Endothelial cell (in vitro differentiated cells): ENCODE measurements at places on chromosomes 1 and 21. TPM values are rescaled to one million over a fixed set of nuclear protein-coding genes. Genes with fewer than 3 reads are reported as not detected.
A peak's percentile ranks its signal among the peaks of the same experiment; 100 is the strongest.

Gene KRTAP19-1
- total RNA-seq = not detected

Gene CCDC17
- total RNA-seq = 3.9 TPM

Gene PPM1J
- total RNA-seq = 1.6 TPM

Gene MTARC1
- 2.6 TPM for total RNA-seq

Gene SYCP1
- total RNA-seq = not detected

Gene RIPPLY3
- total RNA-seq = 86.4 TPM

Gene MFSD2A
- total RNA-seq = 1.6 TPM

Gene LRRC3
- 9.1 TPM for total RNA-seq

Gene ZNF669
- 21.7 TPM for total RNA-seq

Gene SERTAD4
- 0.72 TPM for total RNA-seq

DNA sequence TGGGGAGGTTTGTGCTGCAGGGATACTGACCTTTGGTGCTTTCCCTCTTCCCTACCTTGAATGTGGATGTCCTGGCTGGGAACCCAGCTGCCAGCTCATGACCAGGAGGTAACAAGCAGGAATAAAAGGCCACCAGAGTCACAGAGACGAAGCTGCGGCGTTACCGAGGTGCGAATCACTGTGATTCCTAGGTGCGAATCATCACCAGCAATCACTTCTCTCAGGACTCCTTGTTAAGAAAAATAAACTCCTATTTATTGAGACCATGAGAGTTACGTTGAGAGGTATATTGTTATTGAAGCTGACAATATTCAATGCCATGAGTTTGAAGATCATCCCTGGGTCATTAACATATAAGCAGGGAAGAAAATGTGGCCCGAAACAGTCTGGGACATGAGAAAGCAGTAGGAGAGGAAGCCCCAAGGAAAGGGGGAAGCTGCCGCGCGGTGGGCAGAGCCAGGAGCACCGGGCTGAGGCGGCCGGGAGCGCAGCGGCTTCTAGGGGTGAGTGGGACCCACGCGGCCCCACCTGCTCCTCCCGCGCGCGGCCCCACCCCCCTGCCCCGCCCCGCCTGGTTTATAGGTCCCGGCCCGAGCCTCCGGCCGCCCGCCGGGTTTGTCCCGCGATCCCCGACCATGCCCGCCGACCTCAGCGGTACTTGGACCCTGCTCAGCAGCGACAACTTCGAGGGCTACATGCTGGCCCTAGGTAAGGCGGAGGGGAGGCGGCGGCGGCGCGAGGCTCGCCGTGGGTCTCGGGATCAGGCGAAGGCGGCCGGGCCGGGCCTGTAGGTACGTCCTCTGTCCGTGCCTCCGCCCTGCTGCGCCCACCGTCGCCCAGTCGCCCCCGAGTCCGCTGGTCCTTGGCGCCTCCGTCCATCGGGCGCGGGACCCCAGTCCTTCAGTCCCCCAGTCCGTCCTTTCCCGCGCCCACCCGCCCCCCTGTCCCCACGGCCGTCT is at the start of gene RBP7:
Gene RBP7 (plus strand): TSS at position 605 of the 959 bp plus-strand sequence. CDS start 31 bp downstream, at position 636.
- peaks cover 3% of the 10 kb centered on the region for H3K36me3 ChIP-seq
- DNase-seq = peak; percentile 25

DNA sequence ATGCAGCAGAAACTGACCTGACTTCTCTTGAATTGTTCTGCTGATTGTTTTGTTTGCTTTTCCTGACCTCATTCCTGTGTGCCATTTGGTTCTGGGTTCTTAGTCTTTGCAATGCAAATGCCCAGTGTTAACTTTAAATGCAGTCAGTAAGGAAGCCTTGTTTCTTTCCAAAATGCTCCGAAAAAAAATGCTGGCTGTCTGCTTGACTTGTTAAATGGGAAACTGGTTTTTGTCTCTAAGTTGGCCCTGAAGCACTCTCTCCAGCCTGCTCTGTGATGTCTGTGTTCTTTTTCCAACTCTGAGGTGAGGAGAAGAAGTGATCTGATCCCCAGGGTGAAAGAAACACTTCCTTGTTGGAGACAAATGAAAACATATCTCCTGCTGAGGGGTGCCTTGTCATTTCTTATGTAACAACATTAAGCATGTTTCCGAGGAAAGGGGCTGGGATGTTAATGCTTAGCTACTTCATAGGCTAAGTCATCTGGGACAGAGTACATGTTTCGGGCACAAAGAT is 256.3 kb upstream of the ADGRL4 start:
- no peak overlapping the region for H3K27ac ChIP-seq
- no peak overlapping the region for H3K4me3 ChIP-seq
- H3K27me3 ChIP-seq = no peaks in the 10 kb centered on the region
- peaks cover 14% of the 10 kb centered on the region for H3K4me1 ChIP-seq
- H3K36me3 ChIP-seq = no peaks in the 10 kb centered on the region

DNA sequence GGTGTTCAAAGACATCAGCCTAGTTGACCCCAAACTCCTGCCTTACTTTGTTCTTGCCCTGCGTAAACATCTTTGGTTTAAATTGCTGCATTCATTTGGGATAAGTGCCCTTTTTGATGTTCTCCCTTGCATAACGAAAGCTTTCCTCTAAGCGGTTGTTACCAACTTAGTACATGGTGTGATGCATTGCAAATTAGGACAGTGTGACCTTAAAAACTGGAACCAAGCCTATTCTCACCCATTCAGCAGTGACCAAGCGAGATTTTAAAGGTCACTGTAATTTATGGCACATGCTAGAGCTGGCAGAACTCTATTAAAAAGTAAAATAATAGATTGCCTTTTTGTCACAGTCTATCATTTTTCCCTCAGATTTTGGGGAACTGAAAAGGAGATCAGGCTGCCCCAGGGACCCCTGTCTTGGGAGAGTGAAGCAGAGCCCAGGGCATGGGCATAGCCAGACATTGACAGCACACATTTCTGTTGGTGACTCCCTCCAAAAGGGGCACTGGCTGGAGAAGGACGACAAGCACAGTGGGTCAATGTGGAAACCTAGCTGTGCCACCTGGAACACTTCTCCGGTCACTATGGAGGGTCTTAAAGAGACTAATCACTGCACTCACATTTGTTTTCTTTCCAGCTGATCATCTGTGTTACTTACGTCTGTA is 63.9 kb downstream of the KCNK1 start:
- no peak overlapping the region for H3K4me3 ChIP-seq
- no peak overlapping the region for H3K27ac ChIP-seq
- no peaks in the 10 kb centered on the region for H3K36me3 ChIP-seq
- H3K4me1 ChIP-seq = no peaks in the 10 kb centered on the region

- H3K4me3 ChIP-seq = no peak overlapping the region
- no peak overlapping the region for H3K27ac ChIP-seq
- H3K27me3 ChIP-seq = peaks cover 2% of the 10 kb centered on the region
- peaks cover 3% of the 10 kb centered on the region for H3K4me1 ChIP-seq
Measured at GRCh38 chr1:76620371-76620770, 246.9 kb upstream of the ST6GALNAC5 start.

DNA sequence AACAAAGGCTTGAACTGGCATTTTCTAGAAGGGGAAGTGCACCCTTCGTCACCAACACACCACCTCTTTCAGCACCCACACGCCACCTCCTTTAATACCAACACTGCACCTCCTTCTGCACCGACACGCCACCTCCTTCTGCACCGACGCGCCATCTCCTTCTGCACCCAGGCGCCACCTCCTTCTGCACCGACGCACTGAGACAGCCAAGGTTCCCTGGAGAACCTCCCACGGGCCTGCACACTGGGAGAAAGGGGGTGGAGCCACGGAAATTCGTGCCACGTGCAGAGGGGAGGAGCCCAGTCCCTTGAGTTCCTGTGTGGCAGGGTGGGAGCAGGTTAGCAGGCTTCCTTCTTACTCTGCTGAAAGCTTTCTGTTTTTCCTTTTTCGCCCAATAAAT is 327.9 kb upstream of the C1orf174 start:
- no peak for DNase-seq
- no peaks in the 10 kb centered on the region for H3K4me1 ChIP-seq
- peaks cover 1% of the 10 kb centered on the region for H3K27me3 ChIP-seq
- H3K27ac ChIP-seq = no peak overlapping the region

- no peaks in the 10 kb centered on the region for H3K36me3 ChIP-seq
- no peak overlapping the region for H3K4me3 ChIP-seq
- peaks cover 6% of the 10 kb centered on the region for H3K27me3 ChIP-seq
- H3K4me1 ChIP-seq = peaks cover 7% of the 10 kb centered on the region
- H3K27ac ChIP-seq = no peak overlapping the region
Measured at GRCh38 chr1:165441166-165441880, 3.6 kb downstream of the RXRG start.

GRCh38 chr1:46278807-46279206 is 24.6 kb downstream of the LRRC41 start:
- no peak for DNase-seq
- H3K4me3 ChIP-seq = no peak overlapping the region
- peaks cover 27% of the 10 kb centered on the region for H3K36me3 ChIP-seq
- no peak overlapping the region for H3K27ac ChIP-seq
- H3K27me3 ChIP-seq = no peaks in the 10 kb centered on the region
- no peaks in the 10 kb centered on the region for H3K4me1 ChIP-seq

DNA sequence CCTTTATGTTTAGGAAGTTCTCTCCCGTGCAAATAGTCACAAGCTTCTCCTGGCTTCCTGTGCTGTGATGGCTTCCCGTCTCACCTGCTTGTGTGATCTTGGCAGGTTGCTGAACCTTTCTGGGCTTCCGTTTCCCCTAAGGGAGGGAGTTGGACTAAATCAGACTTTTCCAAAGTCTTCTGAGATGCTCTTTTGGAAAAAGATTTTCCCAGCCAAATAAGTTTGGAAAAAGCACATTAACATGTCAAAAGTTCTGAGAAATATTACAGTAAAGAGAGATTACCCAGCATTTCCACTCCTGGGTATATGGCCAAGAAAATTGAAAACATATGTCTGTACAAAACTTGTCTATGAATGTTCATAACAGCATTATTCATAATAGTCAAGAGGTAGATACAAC is 36.0 kb upstream of the TENT5C start:
- H3K27ac ChIP-seq = no peak overlapping the region
- DNase-seq = no peak
- H3K27me3 ChIP-seq = peaks cover 4% of the 10 kb centered on the region
- H3K4me1 ChIP-seq = peaks cover 4% of the 10 kb centered on the region
- no peaks in the 10 kb centered on the region for H3K36me3 ChIP-seq

DNA sequence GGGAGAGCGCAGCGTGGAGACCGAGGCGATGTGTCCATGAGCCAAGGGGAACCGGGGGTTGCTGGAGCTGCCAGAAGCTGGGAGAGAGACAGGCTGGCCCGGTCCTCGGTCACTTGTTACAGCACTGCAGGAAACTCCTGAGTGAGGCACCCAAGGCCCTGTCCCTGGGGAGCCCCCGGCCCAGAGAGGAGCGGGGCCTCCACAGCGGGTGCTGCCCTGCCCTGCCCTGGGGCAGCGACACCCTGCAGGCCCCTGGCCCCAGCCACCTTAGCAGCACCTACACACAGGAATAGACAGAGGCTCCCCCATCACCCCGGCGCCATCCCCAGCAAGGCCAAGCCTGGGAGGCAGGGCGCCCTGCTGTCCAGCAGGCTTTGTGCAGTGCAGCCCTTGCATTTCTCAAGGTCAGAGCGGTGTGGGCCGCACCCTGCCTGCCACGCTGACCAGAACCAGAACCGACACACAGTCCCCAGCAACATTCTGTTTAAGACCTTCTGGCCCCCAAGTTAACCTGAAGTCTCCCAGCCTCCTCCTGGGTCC is 6.6 kb upstream of the MEGF6 start:
- H3K4me1 ChIP-seq = peaks cover 63% of the 10 kb centered on the region
- H3K27me3 ChIP-seq = peaks cover 11% of the 10 kb centered on the region
- DNase-seq = no peak
- peaks cover 9% of the 10 kb centered on the region for H3K36me3 ChIP-seq
- H3K4me3 ChIP-seq = no peak overlapping the region

DNA sequence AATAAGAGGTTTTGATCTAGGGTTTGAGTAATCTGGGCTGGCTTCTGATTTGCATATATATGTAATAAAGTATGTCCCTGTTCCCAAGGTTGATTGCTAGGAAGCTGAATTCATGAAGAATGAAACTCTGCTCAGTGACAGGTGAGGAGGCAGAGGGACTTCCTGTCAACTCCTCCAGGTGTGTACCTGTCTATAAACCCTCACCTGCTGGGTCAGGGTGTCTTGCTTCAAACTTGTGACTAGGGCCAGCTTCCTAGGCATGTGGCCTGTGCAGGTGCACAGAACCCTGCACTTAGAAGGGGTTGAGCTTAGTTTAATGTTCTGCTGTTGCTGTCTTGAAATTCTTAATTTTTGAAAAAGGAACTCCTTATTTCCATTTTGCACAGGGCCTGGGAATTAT is 21.1 kb downstream of the OLFML3 start:
- peaks cover 10% of the 10 kb centered on the region for H3K27me3 ChIP-seq
- H3K4me1 ChIP-seq = peaks cover 50% of the 10 kb centered on the region
- H3K36me3 ChIP-seq = no peaks in the 10 kb centered on the region
- no peak overlapping the region for H3K27ac ChIP-seq

- no peak for DNase-seq
- peaks cover 7% of the 10 kb centered on the region for H3K36me3 ChIP-seq
- no peak overlapping the region for H3K27ac ChIP-seq
- peaks cover 3% of the 10 kb centered on the region for H3K27me3 ChIP-seq
Measured at GRCh38 chr21:44729336-44730027, 18.1 kb upstream of the TSPEAR start.

DNA sequence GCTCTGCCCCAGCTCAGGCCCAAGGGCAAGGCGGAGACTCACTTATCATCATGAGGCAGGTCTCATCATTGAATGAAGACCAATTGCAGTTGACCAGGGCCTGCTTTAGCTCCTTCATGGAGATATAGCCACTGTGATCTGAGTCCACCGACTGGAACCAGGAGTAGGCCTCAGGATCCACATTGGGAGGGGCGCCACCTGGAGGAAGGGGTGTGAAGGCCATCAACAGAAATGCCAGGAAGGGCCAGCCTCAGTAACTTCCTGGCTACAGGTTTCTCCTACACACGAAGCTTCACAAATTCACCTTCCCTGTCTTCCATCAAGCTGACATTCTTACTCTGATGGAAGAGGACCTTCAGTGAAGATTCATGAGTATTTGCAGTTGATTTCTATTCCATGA is 11.6 kb downstream of the PEF1 start:
- peak overlapping the region; percentile 59 for H3K27ac ChIP-seq
- H3K36me3 ChIP-seq = peaks cover 20% of the 10 kb centered on the region
- no peak overlapping the region for H3K4me3 ChIP-seq
- H3K27me3 ChIP-seq = peaks cover 3% of the 10 kb centered on the region
